ENCODE measurements at places on chromosomes 4 and X. TPM values are rescaled to one million over a fixed set of nuclear protein-coding genes. Genes with fewer than 3 reads are reported as not detected.

The FGA gene
- total RNA-seq = not detected

The PNPLA4 gene
- total RNA-seq = 12.6 TPM

The PSAPL1 gene
- not detected for total RNA-seq

The MFSD8 gene
- 38.1 TPM for total RNA-seq

The LIMCH1 gene
- total RNA-seq = 1.7 TPM

The VEGFC gene
- total RNA-seq = 0.79 TPM

The PAGE1 gene
- not detected for total RNA-seq

The CPLX1 gene
- total RNA-seq = not detected

The MEPE gene
- total RNA-seq = not detected

The SLC38A5 gene
- 65.6 TPM for total RNA-seq

Data from placental epithelial cell (primary cell).